ELF-1 (cell line): ENCODE measurements at places on chromosomes 7 and 10.

DNA sequence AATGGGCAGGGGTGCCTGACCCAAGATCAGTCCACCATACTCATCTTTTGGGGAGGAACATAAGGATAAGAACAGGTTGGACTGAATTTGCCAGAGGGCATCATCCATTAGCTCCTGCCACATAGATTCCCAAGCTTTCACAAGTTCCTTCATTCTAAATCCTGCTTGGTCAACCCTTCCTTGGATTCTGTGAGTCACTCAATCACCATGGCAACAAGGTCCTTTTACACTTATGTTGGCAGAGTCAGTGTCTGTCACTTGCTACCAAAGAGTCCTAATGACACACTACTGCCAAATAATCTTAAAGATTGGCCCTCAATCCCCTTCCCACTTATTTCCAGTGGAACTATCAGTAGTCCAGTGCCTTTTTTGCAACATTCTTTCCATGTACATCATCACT, 5.0 kb upstream of the LGI1 start:
- peak; percentile 55 for DNase-seq

DNA sequence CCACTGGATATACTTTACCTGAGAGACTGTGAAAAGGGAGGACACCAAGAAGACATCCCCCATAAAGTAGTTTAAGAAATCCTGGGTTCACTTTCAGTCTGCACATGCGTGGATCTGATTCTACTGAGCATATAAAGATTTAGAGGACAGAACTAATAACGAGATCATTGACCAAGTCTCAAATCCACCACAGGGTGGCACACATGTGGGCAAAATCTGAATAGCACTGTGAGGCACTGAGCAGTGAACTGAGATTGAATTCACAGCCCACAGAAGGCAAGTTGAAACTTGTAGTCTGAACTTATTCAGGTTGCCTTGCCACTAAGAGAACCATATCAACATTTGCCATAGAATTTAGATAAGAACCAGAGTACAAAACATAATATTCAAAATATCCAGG, 818.6 kb downstream of the GRID1 start:
- peak; percentile 7 for DNase-seq

GRCh38 chr10:34407324-34407805, 407.7 kb downstream of the PARD3 start:
- no peak for DNase-seq

GRCh38 chr7:22355620-22356009, 1.3 kb downstream of the RAPGEF5 start:
- no peak for DNase-seq

- peak; percentile 48 for DNase-seq
These were observed 200.6 kb downstream of the GLRX3 start for GRCh38 chr10:130336617-130337304.

GRCh38 chr7:81298951-81299666, 380.3 kb upstream of the SEMA3C start:
- no peak for DNase-seq

DNA sequence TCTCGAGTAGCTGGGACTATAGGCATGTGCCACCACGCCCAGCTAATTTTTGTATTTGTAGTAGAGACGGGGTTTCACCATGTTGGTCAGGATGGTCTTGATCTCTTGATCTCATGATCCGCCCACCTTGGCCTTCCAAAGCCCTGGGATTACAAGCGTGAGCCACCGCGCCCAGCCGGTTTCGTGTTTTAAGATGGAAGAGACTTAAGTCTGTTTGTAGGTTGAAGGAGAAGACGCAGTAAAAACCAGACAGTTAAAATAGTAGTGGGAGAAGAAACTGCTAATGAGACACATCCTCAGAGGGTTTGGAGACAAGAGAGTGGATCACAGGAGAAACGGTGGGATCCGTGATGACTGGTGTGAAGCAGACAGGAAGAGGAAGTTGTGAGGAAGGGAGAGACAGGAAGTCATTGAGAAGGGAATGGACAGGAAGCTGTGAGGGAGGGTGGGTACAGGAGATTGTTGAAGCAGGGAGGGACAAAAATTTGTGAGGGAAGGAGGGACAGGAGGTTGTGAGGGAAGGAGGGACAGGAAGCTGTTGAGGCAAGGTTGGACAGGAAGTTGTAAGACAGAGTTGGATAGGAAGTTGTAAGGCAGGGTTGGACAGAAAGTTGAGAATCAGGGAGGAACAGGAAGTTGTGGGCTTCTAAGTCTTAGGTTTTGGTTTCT, 115.5 kb downstream of the WDFY4 start:
- no peak for DNase-seq

- DNase-seq = peak; percentile 23
These were observed 27.3 kb downstream of the ANXA11 start for GRCh38 chr10:80177781-80178636.

DNA sequence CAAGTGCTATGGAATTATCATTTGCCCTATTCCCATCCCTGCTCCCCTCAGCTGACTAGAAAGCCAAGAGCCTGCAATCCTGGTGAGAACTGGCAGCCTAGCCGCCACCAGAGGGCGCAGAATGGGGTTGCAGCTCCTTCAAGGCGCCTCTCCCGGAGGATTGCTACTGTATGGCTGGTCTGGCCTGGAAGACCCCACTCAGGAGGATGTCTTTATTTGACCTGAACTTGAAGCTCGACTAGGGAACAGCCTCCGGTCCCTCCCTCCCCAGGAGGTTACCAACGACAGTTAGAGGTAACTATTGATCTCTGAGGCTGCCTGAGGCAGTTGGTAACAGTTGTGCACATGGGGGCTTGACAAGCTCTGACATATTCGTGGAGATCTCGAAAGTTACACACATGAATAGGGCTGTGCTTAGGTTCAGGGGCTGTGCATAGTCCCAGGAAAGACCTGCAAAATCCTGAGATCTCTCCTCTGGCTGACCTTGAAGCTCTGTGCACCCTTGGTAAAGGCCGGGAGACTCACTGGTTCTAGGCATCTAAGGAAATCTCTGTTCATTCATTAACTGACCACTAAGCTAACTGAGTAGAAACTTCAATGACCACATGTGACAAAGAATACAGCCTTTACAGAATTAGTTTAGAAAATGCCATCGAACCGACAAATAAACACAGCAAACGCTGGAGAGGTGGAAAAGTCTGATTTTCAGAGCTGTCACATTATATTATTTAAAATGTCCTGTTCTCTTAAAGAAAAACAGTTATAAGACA, 65.7 kb downstream of the TSPAN12 start:
- DNase-seq = peak; percentile 86
